ENCODE measurements at places on chromosomes 3 and 15.

DNA sequence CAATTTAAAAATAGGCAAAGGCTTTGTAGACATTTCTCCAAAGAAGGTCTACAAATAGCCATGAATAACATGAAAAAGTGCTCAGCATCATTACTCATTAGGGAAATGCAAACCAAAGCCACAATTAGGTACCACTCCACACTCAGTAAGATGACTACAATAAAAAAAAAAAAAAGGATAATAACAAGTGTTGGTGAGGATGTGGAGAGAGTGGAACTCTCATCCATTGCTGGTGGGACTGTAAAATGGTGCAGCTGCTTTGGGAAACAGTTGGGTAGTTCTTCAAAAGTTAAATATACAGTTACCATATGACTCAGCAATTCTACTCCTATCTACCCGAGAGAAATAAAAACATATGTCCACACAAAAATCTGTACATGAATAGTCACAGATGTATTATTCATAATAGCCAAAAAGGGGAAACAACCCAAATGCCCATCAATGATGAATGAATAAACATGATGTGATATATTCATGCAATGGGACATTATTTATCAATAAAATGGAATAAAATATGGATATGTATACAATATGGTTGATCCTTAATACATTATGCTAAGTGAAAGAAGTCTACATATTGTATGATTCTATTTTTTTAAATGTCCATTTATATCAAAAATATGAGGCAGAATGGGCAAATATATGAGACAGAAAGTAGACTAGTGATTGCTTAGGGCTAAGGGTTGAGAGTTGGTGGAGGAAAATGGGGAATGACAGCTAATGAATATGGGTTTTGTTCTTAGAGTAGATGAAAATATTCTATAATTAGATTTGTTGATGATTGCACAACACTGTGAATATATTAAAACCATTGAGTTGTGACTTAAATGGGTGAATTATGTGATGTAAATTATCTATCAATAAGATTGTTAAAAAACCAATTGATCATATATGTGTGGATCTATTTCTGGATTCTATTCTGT, 66.1 kb upstream of the SMAD3 start:
- DNase-seq: no peak

- DNase-seq: no peak
Measured at GRCh38 chr3:111762537-111762936, 96.5 kb upstream of the PHLDB2 start.

GRCh38 chr15:62606376-62607113, 436.0 kb upstream of the TPM1 start:
- DNase-seq: no peak

- no peak for DNase-seq
Measured at GRCh38 chr15:80403712-80404056, 498 bp upstream of the ARNT2 start.

GRCh38 chr15:89103481-89104171, 15.4 kb downstream of the ABHD2 start:
- no peak for DNase-seq

DNA sequence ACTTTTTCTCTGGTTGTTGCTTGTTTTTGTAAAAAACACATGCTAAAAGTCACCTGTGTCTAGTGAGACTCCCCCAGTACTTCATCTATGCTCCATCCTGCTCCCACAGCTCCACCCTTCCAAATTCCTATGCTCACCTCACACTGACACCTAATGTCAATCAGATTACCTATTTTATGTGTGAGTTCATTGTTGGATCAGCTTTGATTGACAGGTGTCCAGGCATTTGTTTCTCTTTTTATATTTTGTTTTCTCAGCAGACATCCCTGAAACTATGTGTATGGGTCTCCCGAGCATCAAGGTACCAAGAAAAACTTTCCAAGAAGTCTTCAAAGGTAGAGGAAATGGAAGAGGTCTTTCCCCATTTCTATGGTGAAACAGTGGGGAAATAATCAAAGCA, 13.4 kb downstream of the RFTN1 start:
- DNase-seq: no peak

DNA sequence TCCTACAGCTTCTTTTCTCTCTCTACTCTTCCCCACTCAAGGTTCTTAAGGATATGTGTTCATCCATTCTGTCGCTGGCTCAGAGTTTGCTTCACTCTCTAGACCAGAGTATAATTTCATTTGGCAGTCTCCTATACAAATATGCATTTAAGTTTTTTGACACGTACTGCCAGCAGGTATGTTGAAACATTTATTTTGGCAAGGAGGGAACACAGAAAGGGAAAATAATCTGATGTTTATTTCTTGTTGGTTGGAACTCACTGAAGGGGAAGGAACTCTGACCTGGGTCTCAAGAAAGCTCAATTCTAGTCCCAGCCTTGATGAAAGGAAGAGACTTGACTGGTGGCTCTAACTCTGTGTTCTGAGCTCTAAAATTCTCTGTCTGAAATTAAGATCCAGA, 21.6 kb downstream of the FANCD2 start:
- no peak for DNase-seq

GRCh38 chr15:41051139-41051538, 64.9 kb downstream of the INO80 start:
- no peak for DNase-seq

- no peak for DNase-seq
Measured at GRCh38 chr3:37072892-37073291, 79.6 kb downstream of the MLH1 start.

- DNase-seq: no peak
Measured at GRCh38 chr3:189143321-189143720, 28.4 kb upstream of the TPRG1 start.

DNA sequence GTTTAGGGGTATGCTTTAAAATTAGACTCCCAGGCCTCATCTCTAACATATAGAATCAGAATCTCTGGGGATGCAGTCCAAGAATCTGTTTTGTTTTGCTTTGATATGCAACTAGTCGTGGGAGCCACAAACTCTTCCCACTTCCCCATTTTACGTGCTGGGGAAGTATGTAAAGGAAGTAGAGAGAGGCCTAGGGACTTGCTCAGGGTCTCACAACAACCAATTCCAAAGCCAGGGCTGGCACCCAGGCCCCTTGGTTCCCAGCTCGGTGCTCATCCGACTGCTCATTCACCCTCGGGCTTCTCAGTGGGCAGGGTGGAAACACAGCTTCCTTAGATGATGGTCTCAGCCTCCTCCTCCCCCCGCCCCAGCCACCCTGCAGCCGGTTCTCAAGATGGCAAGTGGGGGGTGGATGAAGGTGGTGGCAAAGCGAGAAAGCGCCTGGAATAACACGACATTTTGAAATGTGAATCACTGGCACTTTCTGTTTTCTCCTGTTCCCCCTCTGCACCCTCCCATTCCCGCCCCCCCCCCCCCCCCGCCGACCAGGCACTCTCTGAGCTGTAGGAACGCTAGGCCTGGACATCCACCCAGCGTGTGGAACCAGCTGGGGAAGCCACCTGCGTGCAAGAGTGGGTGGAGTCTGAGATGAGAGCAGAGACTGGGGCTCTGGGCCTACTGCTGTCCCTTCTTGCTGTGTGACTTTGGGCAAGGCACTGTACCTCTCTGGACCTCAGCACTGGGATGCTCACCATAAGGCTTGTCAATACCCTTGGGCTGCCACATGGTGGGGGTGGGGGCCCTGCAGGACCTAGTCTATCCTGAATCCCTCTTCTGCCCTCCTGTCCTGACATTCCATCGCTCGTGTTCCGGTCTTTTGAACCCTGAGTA, 214.5 kb downstream of the RPLP1 start:
- DNase-seq: no peak

DNA sequence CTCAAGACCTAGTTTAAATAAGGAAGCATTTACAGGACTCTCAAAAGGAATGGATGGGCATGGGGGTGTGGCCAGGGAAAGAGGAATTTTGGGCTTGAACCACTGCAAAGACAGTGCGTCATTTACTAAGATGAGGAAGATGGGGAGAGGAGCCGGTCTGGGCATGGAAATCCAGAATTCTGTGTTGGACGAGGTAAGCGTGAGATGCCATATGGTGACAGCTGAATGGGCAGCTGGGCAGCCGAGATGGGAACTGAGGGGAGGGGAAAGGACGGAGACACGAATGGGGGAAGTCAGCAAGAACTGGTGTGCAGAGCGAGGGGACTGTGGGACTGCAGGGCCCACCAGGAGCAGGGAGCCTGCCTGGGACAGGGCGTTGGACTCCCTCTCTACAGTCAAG, 24.2 kb downstream of the TMEM44 start:
- no peak for DNase-seq

GRCh38 chr3:27454914-27455313, 29.3 kb downstream of the SLC4A7 start:
- DNase-seq: no peak

DNA sequence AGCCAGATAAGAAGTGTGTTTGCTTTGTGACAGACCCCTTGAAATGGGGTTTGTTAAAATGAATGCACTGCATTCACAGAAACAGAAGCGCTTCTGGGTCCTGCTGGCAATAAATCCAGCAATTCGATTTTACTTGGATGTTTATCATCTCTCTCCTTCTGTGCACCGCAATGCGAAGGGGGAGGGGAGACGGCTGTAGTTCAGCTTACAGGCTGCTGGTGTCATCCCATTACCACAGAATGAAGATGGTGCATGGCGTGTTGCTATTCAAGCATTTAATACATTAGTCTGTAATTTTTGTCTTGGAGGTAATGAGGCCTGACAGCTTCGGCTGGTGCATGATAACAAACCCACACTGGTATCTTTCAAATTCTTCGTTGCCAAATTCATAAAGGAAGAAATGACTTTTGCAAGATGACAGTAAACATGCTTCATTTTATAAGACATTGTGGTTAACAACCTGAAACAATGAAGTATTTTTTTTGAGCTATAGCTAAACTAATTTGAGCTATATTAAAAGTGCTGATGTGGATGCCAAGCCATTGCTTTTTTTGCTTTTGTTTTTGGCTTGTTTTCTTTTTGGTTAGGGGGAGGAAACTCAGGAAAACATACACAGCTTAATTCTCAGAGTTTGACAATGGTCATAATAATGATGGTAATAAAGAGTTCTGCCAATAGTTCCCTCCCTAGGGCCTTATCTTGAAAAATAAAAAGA, 418.3 kb downstream of the OTOL1 start:
- DNase-seq: no peak

- DNase-seq: no peak
Measured at GRCh38 chr15:47196048-47196447, 521.3 kb upstream of the SEMA6D start.

- no peak for DNase-seq
Measured at GRCh38 chr15:41603941-41604911, 45.2 kb downstream of the TYRO3 start.

DNA sequence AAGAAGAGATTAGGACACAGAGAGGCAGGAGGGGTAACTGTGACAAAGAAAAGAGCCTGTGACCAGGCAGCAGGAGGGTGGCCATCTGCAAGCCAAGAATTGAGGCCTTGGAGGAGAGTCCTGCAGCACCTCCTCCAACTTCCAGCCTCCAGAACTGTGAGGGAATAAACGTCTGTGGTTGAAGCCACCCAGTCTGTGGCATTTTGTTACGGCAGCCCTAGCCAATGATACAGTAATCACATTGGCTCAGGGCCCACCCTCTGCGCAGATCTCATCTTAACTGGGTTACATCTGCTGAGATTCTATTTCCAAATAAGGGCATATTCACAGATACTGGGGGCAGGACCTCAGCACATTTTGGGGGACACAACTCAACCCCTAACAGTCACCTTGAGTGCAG, 11.3 kb downstream of the SELENOS start:
- no peak for DNase-seq

DNA sequence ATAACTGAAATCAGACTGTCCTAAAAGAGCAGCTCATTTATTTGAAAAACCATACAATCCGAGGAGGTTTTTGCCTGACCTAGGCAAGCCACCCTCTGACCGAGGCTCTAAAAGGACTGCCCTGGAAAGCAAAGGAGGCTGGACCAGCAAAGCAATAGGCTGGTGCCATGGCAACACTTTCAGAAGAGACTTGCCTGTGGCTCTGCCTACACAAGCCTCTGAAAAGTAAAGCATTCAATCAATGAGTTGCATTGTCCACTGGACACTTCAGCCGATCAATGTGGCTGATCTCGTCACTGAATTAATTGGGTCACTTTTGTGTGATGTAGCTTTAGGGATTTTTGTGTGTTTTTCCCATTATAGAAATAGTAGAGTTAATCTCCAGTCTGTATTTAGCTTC, 99.1 kb upstream of the SEMA6D start:
- DNase-seq: no peak

DNA sequence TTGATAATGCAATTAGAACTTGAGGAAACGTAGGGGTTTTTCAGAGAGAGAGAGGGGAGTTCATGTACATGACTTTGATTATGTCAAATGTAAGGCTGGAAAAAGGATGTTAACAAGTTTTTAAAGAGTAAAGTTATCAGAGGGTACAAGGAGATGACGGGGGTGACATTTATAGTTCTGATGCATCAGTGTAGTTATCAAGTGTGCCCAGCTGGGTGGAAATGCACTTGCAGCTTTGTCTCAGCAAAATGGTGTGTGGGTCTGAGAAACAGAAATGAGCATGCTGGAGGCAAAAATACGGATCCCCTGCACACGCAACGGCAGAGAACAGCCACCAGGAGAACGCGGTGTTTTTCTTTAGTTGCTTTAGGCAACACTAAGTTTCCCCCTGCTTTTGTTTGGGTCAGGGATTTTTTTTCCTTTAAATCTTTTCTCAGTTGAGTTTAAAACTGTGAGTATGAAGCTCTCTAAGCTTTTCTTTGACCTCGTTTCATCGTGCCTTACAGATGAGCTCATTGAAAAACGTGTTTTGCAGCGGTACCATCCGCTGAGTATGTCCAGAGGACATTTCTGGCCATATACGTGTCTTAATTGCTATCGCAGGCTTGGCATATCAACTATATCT, 205.4 kb downstream of the PDZRN3 start:
- no peak for DNase-seq

- DNase-seq: no peak
Measured at GRCh38 chr15:40680151-40680550, 14.8 kb upstream of the RAD51 start.

DNA sequence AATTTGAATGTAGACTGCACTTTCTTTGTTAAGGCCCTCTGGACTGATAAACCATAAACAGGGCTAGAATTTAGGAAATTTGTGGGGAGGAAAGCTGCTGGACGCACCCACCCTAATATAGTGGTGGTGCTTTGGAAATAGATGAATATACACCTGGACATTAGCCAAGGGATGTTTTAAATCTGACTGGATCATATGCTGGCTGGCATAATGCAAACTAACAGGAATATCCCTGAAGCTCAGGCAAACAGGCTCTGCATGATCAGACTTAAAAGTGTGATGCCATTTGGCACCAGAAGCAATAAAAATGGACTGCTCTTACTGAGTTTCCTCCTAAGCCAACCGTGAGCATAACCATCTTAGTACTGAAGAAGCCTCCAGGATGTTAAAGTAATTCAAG, 465.8 kb upstream of the ROBO1 start:
- no peak for DNase-seq

GRCh38 chr3:62815981-62816380, 59.2 kb downstream of the CADPS start:
- no peak for DNase-seq
